ENCODE measurements at places on chromosomes 13 and 19.

- DNase-seq: no peak
Measured at GRCh38 chr19:49775742-49776370, 9.1 kb downstream of the AP2A1 start.

- peak; percentile 79 for DNase-seq
Measured at GRCh38 chr19:2475018-2475701, 767 bp upstream of the GADD45B start.

DNA sequence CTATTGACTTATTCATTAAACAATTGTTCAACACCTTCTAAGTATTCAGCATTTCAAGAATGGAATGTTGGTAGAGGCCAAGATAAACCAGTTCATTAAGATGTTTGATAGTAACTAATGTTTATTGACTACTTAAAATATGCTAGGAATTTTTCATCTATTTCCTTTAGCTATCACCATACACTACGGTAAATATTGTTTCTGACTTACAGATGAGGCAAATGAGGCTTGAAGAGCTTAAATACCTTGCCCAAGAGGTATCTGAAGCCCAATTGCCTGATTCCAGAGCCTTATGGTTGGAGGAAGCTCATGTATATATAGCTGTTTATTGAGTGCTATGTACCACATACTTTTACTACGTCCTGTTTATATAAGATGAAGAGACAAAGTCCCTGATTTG is 286.2 kb downstream of the NDFIP2 start:
- no peak for DNase-seq

DNA sequence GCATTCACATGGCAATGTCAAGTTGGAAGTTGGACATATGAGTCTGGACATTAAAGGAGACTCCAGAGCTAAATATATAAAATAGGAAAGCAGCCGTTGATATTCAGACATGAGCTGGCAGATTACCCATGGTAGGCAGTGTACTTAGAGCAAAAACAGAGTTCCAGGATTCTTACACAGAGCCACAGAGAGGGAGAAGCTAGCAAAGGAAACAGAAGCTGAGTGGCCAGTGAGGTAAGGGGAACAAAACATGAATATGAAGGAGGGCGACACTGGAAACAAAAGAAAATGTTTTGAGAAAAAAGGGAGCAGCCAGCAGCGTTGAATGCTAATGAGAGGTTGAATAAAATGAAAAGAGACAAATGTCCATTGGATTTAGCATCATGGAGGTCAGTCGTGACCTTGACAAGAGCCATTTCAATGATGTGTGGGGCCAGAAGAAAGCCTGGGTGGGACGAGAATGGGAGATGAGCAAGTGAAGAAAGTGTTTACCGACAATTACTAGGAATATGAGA is 198.4 kb downstream of the POU4F1 start:
- DNase-seq: no peak
